Amniotic epithelial cell (primary cell): ENCODE measurements at places on chromosomes 16 and 17.

GRCh38 chr16:4564661-4565267, 8.6 kb downstream of the C16orf96 start:
- DNase-seq: no peak

DNA sequence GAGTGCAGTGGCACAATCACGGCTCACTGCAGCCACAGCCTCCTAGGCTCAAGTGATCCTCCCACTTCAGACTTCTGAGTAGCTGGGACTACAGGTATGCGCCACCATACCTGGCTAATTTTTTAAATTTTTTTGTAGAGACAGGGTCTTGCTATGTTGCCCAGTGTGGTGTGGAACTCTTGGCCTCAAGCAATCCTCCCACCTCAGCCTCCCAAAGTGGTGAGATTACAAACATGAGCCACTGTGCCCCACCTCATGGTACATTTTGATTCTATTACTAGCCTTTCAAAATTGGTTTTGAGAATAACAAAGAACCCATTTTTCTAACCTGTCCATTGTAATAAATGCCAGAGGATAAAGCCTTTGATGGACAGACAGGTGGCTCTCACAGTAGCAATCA, 1.4 kb downstream of the CCDC43 start:
- DNase-seq: no peak

GRCh38 chr16:85330006-85330693, 217.9 kb upstream of the CIBAR2 start:
- DNase-seq: no peak

DNA sequence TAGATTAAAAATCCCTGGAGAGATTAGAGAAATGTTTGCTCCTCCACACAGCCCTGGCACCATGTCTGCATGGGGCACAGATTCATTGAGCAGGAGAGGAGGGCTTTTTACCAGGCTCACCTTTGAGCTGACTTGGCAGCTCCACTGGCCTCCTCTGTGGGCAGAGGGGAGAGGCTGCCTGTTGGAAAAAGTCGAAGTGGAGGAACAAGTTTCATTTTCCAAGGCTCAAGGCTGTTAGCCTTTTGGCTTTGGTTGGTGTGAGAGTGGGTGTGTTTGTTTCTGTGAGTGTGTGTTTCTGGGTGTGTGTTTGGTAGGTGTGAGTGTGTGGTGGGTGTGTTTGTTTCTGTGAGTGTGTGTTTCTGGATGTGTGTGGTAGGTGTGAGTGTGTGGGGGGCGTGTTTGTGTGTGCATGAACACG, 5.6 kb downstream of the TMEM238L start:
- DNase-seq: no peak

GRCh38 chr16:68596266-68596665, 48.8 kb upstream of the CDH3 start:
- peak; percentile 74 for DNase-seq
